CD4-positive, alpha-beta T cell (primary cell): ENCODE measurements at places on chromosomes 1 and 21. TPM values are rescaled to one million over a fixed set of nuclear protein-coding genes. Genes with fewer than 3 reads are reported as not detected.
A peak's percentile ranks its signal among the peaks of the same experiment; 100 is the strongest.

FAM177B gene
- not detected for total RNA-seq

DPYD gene
- total RNA-seq: 34.4 TPM

BACE2 gene
- total RNA-seq: not detected

GNL2 gene
- total RNA-seq: 44.5 TPM

DSCAM gene
- not detected for total RNA-seq

TMIGD3 gene
- total RNA-seq: not detected

CSF3R gene
- total RNA-seq: 3.7 TPM

MTARC1 gene
- not detected for total RNA-seq

GRCh38 chr1:215260711-215261110 is 178.2 kb downstream of the KCNK2 start:
- H3K36me3 ChIP-seq: no peaks in the 10 kb centered on the region
- H3K27me3 ChIP-seq: no peaks in the 10 kb centered on the region

DNA sequence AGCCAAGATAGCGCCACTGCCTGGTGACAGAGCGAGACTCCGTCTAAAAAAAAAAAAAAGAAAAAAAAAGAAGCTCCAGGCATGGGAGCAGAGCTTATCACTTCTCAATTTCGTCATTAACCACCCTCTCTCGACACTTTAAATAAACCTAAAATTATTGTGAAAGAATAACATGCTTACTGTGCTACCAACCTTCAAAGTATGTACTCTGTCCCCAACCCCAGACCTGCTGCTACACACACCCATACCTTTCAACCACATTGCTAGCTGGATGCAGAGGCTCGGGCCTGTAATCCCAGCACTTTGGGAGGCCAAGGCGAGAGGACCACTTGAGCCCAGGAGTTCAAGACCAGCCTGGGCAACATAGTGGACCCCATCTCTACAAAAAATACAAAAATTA is 38.7 kb downstream of the GNPAT start:
- peaks cover 28% of the 10 kb centered on the region for H3K36me3 ChIP-seq
- no peaks in the 10 kb centered on the region for H3K27me3 ChIP-seq
- no peak overlapping the region for H3K27ac ChIP-seq
- DNase-seq: no peak
- H3K4me1 ChIP-seq: no peaks in the 10 kb centered on the region
- H3K4me3 ChIP-seq: no peak overlapping the region

GRCh38 chr1:221850470-221851187 is 108.7 kb upstream of the DUSP10 start:
- no peaks in the 10 kb centered on the region for H3K27me3 ChIP-seq
- H3K36me3 ChIP-seq: no peaks in the 10 kb centered on the region
- H3K27ac ChIP-seq: no peak overlapping the region
- no peak overlapping the region for H3K4me3 ChIP-seq
- no peaks in the 10 kb centered on the region for H3K4me1 ChIP-seq
- no peak for DNase-seq

DNA sequence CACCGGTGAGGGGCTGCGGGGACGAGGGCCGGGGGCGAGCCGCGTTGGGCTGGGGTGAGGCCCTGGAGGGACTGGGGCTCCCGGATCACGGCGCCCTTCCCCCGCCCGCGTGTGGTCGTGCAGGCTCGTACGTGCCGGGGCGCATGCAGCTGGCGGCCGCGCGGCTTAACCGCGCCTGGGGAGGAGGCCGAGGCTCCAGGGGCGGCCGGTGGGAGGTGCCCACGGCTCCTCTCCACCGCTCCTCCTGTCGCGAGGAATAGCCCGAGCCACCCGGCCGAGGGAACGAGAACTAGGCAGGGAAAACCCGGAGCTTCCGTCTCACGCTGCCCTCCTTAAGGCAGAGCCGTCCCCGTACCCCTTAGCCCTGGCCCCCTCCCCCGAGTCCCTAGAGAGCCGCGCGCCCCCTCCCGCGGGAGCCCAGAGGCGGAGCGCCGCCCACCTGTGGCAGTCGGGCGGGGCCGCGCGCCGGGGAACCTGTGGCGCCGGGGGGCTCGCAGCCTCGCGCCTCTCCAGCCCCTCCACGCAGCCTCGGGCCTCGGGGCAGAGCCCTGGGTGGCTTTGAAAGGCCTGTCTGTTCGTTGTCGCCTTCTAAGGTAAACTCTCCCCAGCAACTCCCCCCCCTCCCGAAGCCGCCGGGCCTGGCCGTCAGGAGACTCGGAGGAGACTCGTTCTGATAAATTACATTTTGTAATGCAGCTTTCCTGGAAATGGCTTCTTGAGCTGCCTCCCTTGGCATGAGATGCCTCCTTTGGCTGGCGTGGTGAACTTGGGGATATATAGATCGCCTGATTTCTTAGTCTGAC is 746 bp downstream of the AK4 start:
- H3K4me1 ChIP-seq: peaks cover 17% of the 10 kb centered on the region
- H3K27me3 ChIP-seq: peaks cover 40% of the 10 kb centered on the region
- peak overlapping the region; percentile 45 for H3K4me3 ChIP-seq
- no peak overlapping the region for H3K27ac ChIP-seq

DNA sequence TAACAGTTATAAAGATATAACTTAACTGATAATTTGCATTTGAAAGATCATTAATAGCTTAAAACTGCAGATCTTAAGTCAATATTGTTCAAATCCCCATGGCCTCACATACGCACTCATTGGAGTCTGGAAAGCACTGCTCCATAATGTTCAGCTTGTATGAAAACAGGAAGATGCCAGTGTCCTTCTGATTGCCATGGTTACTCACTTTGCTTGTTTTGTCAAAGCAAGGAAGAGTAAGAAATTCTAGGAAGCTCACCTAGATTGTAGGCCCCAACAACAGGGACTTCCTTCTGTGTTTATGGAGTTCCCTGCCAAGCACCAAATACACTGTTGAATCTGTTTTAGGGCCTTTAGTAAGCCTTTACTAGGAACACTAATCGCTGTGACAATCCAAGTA is 10.9 kb downstream of the GAS5 start:
- H3K27me3 ChIP-seq: no peaks in the 10 kb centered on the region
- H3K4me3 ChIP-seq: no peak overlapping the region
- no peaks in the 10 kb centered on the region for H3K4me1 ChIP-seq
- H3K27ac ChIP-seq: no peak overlapping the region

- H3K4me3 ChIP-seq: no peak overlapping the region
- H3K27ac ChIP-seq: no peak overlapping the region
- peaks cover 14% of the 10 kb centered on the region for H3K36me3 ChIP-seq
- no peak for DNase-seq
- H3K4me1 ChIP-seq: peaks cover 6% of the 10 kb centered on the region
- H3K27me3 ChIP-seq: peaks cover 17% of the 10 kb centered on the region
Observed at GRCh38 chr1:53057127-53057526, 4.9 kb upstream of the PODN start.

GRCh38 chr1:206578978-206579374 is 33.3 kb downstream of the EIF2D start:
- no peak for DNase-seq
- H3K4me1 ChIP-seq: peaks cover 100% of the 10 kb centered on the region
- no peaks in the 10 kb centered on the region for H3K27me3 ChIP-seq
- no peak overlapping the region for H3K4me3 ChIP-seq

- H3K27me3 ChIP-seq: no peaks in the 10 kb centered on the region
- peaks cover 65% of the 10 kb centered on the region for H3K36me3 ChIP-seq
- H3K4me1 ChIP-seq: peaks cover 3% of the 10 kb centered on the region
- DNase-seq: no peak
Observed at GRCh38 chr1:205610901-205611466, 20.8 kb downstream of the ELK4 start.

GRCh38 chr1:109914587-109915240 is 4.1 kb downstream of the CSF1 start:
- H3K4me1 ChIP-seq: peaks cover 52% of the 10 kb centered on the region
- no peak for DNase-seq
- H3K4me3 ChIP-seq: no peak overlapping the region
- H3K36me3 ChIP-seq: peaks cover 46% of the 10 kb centered on the region
- no peak overlapping the region for H3K27ac ChIP-seq
- no peaks in the 10 kb centered on the region for H3K27me3 ChIP-seq

- no peak overlapping the region for H3K27ac ChIP-seq
- H3K36me3 ChIP-seq: peaks cover 28% of the 10 kb centered on the region
- H3K4me3 ChIP-seq: no peak overlapping the region
- no peaks in the 10 kb centered on the region for H3K4me1 ChIP-seq
- no peak for DNase-seq
- H3K27me3 ChIP-seq: no peaks in the 10 kb centered on the region
Observed at GRCh38 chr1:224159541-224159940, 23.5 kb upstream of the DEGS1 start.

DNA sequence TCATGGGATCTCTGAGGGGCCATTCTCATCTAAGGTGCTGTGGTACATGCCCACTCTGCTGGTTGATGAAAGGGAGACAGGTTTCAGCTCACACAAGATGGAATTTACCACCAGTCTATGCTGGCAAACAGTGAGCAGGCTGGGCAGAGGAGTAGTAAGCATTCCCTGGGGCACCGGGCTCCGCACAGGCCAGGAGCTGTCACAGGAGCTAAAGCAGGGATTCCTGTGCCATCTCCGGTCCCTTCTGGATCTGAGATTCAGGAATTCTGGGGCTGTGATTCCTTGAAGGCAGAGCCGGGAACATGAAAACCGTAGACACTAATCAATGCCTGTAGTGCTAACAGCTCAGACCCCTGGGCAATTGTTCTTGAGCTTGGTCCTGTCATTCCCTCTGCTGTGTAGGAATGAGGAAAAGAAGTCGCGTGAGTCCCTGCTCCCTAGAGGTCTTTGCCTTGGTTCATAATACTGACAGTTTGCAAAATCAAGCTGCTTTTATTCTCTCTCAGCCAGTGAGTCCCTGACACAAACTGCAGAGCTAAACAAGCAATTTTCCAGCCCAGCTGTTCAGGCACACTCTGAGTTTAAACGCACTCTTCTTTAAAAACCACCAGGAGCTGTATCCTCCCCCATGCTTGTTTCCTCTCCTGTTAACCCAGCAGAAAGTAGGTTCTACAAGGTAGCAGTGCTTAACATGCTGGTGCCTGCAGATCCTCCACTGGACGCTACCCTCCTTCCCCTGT is 52.5 kb downstream of the MDM4 start:
- H3K27me3 ChIP-seq: no peaks in the 10 kb centered on the region
- DNase-seq: no peak
- H3K36me3 ChIP-seq: peaks cover 27% of the 10 kb centered on the region

DNA sequence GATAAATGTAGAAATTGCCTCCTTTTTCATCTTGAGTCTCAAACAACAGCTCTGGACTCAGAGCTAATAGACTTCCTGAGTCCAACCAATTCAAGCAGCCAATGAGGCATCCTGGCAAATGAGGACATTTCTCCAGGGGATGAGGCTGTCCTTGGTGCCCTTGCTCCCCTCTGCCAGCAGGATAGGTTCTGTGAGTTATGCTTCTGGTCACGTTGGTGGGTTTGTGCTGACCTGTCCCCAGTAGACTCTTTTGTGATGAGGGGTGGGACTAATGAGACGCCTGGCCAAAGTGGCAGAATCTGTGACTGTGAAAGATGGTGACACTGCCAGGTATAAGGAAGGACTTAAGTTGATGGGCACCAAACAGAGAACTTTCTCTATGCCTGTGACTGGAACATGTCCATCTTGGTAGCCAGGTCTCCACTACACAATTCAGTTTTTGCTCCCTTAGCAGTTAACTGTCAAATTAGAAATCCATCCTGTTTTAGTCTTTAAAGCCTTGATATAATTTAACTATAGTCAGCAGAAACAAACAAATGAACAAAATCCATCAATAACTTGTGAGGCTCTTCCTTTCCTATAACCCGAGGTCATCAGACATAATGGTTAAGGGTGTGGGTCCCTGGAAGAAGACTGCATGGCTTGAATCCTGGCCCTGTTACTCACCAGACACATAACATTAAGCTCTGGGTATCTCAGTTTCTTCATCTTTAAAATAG is 35.7 kb upstream of the THEM4 start:
- DNase-seq: no peak
- no peak overlapping the region for H3K4me3 ChIP-seq
- H3K36me3 ChIP-seq: no peaks in the 10 kb centered on the region
- H3K27me3 ChIP-seq: no peaks in the 10 kb centered on the region

DNA sequence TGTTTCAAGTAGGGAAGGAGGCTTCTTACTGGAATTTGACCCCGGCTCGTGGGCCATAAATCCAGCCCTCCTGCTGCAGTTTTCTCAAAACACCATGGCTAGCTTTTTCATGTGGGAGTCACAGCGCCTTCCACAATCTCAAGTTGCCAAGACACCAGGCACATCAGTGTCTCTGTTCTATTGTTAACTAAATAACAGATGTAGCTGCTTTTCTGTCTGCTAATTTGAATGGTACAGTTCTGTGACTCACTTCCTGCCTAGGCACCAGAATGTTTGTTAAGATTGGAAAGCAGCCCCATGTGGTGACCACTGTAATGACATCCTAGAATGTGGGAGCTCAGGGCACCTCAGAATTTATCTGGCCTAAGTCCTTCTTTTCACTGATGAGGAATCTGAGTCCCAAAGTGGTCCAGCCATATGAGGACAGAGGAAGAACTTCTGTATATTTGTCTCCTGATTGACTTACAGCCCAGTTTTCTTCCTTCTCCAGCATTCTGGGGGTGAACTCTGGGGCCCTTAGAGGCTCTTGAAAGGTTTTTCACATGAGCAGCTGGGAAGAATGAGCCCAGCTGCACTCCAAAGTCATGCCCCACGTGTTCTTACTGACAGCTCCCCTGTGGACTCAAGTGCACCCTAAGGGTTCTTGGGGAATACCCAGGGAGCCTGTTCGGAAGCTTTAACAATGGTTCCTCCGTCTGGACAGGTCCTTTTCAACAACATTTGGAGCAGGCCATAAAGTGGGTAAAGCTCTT is 27.5 kb downstream of the TRIM45 start:
- H3K4me3 ChIP-seq: no peak overlapping the region
- no peaks in the 10 kb centered on the region for H3K27me3 ChIP-seq
- H3K36me3 ChIP-seq: peaks cover 67% of the 10 kb centered on the region
- H3K4me1 ChIP-seq: no peaks in the 10 kb centered on the region
- H3K27ac ChIP-seq: no peak overlapping the region

GRCh38 chr1:85581802-85582686 is 1.5 kb downstream of the CCN1 start:
- no peaks in the 10 kb centered on the region for H3K36me3 ChIP-seq
- no peak overlapping the region for H3K27ac ChIP-seq
- peaks cover 59% of the 10 kb centered on the region for H3K27me3 ChIP-seq

DNA sequence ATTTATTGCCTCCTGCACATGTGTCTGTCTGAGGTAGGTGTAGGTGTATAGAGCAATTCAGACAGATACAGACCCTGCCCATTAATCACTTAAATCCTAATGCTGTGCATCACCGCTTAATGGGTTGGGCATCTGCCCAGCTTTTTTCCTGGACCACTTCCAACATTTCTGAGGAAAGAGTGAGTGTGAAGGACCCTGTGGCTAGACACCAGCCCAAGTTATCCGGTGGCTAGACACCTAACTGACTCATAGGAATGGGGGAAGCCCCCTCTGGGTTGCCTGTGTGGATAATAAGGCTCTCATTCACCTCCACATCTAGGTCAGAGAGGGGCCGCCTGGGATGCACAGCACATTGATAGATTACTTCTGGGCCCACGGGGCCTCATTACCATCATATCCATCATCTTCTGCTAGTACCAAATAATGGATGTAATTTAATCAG is 121.1 kb upstream of the RAVER2 start:
- no peaks in the 10 kb centered on the region for H3K4me1 ChIP-seq
- H3K4me3 ChIP-seq: no peak overlapping the region
- no peak for DNase-seq
- H3K27me3 ChIP-seq: no peaks in the 10 kb centered on the region
- no peaks in the 10 kb centered on the region for H3K36me3 ChIP-seq
